ENCODE measurements at places on chromosomes 2 and 18.

DNA sequence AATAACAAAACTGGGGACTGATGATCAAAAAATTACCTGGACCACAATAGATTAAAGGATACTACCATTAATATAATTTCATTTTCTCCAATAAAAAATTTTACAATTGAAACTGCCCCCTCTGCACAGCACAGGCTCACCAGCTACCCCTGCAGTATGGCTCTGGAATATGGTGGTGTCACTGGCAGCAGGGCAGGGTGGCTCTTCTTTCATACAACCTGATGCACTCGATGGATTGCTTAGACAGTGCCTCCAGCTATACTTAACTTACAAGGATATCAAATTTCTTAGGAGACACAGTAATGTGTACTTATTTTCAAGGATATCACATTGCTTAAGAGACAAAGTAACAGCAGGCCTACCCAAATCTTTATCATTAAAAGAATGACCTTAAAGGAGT lies 124.0 kb downstream of the PRELID3A start:
- no peak for DNase-seq

- DNase-seq, result no peak
These were observed 145.0 kb upstream of the DSEL start for GRCh38 chr18:67661555-67661954.

DNA sequence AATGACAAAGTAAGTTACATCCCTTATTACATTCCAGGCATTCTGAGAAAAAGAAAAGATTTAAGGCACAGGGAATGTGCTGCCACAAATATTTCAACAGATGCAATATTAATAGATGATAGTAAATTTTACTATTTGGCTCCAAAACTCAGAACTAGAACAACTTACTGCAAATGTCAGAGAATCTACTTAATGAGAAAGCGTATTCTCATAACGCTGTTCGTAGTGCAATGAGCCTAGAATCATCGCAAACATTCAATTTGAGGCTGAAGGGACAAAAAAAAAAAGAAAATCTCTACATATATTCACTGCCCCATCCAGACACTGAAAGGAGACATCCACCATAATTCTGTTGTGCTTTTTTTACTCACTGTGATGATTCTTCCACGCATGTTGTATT lies 272.1 kb upstream of the DOK6 start:
- DNase-seq, result no peak

GRCh38 chr18:49247781-49248180 lies 212.7 kb downstream of the DYM start:
- DNase-seq, result no peak

DNA sequence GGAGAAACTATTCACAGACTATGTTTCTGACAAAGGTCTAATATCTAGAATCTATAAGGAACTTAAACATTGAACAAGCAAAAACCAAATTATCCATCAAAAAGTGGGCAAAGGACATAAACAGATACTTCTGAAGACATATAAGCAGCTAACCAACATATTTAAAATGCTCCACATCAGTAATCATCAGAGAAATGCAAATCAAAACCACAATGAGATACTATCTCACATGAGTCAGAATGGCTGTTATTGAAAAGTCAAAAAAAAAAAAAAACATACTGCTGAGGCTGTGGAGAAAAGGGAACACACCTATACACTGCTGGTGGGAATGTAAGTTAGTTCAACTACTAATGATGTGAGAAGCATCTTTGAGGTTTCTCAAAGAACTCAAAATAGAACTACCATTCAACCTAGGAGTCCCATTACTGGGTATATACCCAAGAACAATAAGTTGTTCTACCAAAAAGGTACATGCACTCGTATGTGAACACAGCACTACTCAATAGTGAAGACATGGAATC lies 220.4 kb upstream of the TFPI start:
- DNase-seq, result no peak

DNA sequence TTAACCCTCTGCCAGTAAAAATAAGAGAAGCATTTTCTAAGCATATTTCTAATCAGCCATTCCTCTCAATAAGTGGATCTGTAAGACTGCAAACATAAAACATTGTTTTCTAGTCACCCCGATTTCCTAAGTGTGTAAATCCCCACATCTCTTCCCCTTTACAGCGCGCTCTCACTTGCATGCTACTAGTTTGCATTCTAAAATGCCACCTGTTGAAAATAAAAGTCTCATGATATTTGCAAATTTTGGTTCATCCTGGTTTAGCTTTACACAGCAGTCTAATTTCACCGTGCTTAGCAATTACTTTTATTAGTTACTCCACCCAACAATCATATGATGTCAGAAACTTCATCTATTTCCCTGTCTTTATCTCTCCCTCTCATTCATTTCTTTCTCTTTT lies 1230.7 kb upstream of the ZEB2 start:
- no peak for DNase-seq

DNA sequence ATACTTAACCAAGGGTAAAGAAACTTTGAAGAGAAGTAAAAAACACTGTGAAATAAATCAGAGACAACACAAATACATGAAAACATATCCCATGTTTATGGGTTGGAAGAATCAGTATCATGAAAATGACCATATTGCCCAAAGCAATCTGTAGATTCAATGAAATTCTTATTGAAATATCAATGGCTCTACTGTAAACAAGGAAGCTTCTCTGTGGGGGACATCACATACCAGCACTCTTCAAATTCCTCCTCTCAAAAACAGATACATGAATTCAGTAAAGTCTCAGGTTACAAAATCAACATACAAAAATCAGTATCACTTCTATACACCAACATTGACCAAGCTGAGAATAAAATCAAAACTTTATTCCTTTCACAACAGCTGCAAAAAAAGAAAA lies 63.5 kb upstream of the CNTNAP5 start:
- no peak for DNase-seq

DNA sequence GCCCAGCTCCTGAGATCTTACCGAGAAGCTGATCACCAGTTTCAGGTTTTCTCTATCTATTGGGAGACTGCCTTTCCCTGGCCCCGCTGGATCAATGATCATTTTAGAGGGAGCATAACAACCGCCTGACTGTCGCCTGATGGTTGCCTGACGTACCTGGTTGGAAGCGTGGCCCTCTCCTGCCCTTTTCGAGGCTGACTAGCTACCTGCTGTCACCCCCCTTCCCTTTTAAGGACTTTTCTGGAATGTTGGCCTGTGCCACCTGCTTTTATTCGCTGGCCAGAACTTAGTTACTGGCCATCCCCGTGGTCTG lies 562 bp upstream of the MFSD2B start:
- no peak for DNase-seq

- no peak for DNase-seq
These were observed 54.0 kb upstream of the PPP1CB start for GRCh38 chr2:28697602-28698149.

DNA sequence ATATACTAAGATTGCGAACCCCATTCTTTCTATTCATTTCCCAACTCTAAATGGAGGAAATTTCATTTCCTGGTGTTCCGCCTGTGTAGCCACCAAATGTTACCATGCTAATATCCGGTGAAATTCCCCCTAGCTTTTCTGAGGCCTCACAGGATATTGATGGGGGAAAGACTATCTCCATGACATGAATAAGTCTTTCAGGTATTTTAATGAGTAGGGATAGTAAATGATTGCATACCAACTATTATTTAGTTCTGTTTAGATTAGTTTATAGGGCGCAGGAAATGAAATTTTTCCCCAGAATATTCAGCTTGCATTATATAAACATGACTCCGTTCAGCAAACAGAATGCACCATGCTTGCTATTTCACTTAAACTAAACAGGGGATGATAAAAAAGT lies 55.4 kb downstream of the COL5A2 start:
- no peak for DNase-seq

- DNase-seq, result no peak
These were observed 42.8 kb downstream of the SOX11 start for GRCh38 chr2:5734859-5735520.

DNA sequence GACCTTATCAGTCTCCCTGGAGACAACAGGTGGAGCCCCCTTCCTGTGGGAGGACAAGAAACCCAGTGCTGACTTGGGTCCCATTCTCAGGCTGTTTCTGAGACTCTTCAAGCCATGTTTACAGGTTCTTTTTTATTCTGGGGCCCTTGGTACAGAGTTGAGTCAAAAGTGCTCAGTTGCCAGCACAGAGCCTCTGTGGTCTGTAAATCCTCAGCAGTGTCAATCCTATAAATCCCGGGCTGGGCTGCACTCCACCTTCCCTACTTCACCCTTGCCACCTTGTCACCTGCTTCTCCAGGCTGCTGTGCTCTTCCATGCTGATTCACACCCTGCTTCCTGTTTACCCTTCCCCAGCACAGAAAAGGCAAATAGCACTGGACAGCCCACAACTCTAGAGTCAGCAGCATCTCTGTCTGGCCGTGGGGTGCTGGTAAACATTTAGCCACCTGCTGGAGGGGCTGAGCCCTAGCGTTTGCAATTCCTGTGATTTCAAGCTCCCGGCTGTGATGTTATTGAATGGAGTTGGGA lies 74.7 kb downstream of the TNFRSF11A start:
- DNase-seq, result no peak

DNA sequence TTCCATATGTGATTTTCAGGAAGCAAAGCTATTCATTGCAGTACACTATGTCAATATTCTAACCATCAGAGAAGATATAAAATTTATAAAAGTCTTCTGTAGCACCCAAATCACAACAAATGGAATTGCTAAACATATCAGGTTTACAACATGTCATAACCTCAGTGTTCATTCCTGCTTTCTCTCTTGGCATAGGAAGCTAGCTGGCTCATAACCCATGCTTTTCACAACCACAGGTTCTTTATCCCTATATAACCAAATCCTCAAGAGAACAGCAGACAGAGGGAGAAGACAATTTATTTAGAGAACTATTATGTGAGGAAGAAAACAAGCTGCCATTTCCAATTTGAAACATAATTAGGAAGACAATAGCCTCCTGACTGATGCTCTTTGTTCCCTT lies 997.0 kb upstream of the ACVR2A start:
- DNase-seq, result no peak

Measured in T follicular helper cell (primary cell).